ENCODE measurements at places on chromosomes 12 and 14. TPM values are rescaled to one million over a fixed set of nuclear protein-coding genes. Genes with fewer than 3 reads are reported as not detected.

The KRT80 gene
- polyA plus RNA-seq = 1.1 TPM

The HOXC9 gene
- polyA plus RNA-seq = 1.2 TPM

The DRAM1 gene
- 28.1 TPM for polyA plus RNA-seq

The ZNF26 gene
- polyA plus RNA-seq = 14.5 TPM

The GCH1 gene
- 6.7 TPM for polyA plus RNA-seq

The GLT1D1 gene
- 2.3 TPM for polyA plus RNA-seq

The LRRC10 gene
- polyA plus RNA-seq = not detected
